CD4-positive, alpha-beta T cell (primary cell): ENCODE measurements at places on chromosomes 12 and 14. TPM values are rescaled to one million over a fixed set of nuclear protein-coding genes. Genes with fewer than 3 reads are reported as not detected.

Gene SMCO3
- not detected for total RNA-seq

Gene NTS
- not detected for total RNA-seq

GRCh38 chr12:104567832-104568486 lies 111.2 kb downstream of the CHST11 start:
- DNase-seq, result no peak
- H3K36me3 ChIP-seq, result peaks cover 8% of the 10 kb centered on the region

- no peak for DNase-seq
- H3K36me3 ChIP-seq, result peaks cover 6% of the 10 kb centered on the region
- H3K27me3 ChIP-seq, result no peaks in the 10 kb centered on the region
- peak overlapping the region; percentile 27 for H3K4me3 ChIP-seq
- H3K4me1 ChIP-seq, result peaks cover 75% of the 10 kb centered on the region
Observed at GRCh38 chr12:124545508-124546418, 21.6 kb downstream of the NCOR2 start.

Gene BHLHE41
- total RNA-seq, result not detected

Gene FAM181A
- total RNA-seq, result not detected
